Kasumi-1 (cell line): ENCODE measurements at places on chromosomes 7 and 10.

DNA sequence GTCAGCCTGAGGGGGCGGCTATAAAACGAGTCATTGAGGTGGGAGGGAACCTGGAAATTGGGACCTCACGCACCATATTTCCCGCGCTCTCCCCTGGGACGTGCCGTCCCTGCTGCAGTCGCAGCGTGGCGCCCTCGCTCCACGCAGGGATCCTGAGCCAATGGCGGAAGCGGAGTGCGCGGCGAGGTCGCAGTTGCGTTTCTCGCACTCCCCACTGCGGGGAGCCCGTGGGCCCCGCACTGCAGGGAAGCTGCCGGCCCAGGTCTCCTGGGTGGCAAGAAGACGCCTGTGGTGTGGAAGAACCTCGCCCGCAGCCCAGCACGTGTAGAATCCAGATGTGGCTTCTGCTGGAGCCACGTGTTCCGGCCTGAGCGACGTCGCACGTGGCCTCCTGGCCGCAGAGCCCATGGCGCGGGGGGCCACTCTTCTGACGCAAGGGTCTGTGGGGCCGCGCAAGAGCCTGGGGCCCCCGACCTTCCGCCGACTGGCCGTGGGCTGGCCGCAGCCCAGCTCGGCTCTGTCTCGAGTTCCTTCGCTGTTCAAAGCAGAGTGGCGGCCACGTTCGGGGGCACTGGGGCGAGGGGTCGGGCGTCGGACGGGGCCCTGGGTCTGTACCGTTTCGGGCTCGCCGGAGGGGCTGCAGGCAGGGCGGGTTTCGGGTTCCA, 26.4 kb downstream of the HIF1AN start:
- DNase-seq: peak; percentile 69

DNA sequence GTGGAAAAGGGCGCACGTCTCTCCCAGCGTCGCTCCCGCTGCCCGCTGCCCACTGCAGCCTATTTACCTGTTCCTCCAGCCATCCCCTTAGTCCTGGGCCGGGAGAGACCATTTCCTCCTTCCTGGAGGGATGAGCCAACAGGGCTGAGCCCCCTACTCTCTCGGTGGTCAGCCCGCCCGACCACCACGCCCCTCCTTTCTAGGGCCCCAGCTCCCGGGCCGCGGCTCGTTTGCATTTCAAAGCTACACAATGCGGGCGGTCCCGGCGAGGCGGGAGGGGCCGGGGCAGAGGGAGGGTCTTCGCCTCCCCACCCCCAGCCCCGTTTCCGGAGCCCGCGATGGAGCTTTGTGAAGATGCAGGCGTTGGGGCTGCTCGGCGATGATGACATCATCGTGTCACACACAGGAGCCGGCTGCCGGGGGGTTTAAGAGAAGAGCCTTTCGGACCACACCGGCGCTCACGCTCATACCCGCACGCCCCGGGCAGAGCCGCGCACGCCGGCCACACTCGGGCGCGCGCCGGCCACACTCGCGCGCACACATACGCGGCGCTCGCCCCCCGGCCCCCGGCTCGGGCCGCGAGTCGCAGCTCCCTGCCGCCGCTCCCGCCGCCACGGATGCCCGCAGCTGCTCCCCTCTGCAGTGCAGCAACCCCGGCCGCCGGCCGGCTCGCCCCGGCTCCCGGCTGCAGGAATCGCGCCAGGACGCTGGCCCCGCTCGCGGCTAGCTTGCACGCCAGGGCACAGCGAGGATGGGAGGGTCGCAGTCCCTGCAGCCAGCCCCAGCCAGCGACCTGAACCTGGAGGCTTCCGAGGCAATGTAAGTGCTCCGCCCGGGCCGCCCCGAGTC, 107.7 kb upstream of the BTBD16 start:
- DNase-seq: no peak

DNA sequence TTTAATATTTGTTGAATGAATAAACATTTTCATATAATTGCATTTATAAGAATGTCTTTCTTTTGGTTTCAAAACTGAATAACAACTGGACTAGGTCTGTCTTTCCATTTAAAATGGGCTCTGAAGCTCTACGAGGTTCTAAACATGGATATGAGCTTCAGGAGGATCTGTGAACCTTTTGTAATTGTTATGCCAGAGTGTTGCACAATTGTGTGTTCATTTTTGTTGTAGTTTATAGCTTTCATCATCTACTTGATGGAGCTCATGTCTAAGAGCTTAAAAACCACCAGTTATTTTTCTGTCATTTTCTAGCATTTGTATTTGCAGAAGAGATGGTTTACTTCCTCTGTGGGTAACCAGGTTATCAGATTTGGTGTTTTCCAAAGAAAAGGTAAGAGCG, 265.7 kb upstream of the NPY start:
- DNase-seq: no peak

DNA sequence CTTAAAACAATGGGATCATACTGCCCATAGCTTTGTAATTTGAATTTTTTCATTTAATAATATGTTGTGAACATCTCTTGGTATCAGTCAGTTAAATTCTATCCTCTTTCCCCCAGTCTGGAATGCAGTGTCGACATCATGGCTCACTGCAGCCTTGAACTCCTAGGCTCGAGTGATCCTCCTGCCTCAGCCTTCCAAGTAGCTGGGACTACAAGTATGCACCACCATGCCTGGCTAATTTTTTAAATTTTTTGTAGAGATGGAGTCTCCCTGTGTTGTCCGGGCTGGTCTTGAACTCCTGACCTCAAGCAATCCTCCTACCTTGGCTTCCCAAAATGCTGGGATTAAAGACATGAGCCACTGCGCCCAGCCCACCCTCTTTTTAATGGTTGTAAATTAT, 34.6 kb downstream of the MPLKIP start:
- no peak for DNase-seq

- peak; percentile 77 for DNase-seq
These were observed 449.6 kb downstream of the GRM8 start for GRCh38 chr7:126803060-126803665.

GRCh38 chr7:33578166-33578565, 327.2 kb upstream of the BMPER start:
- no peak for DNase-seq

DNA sequence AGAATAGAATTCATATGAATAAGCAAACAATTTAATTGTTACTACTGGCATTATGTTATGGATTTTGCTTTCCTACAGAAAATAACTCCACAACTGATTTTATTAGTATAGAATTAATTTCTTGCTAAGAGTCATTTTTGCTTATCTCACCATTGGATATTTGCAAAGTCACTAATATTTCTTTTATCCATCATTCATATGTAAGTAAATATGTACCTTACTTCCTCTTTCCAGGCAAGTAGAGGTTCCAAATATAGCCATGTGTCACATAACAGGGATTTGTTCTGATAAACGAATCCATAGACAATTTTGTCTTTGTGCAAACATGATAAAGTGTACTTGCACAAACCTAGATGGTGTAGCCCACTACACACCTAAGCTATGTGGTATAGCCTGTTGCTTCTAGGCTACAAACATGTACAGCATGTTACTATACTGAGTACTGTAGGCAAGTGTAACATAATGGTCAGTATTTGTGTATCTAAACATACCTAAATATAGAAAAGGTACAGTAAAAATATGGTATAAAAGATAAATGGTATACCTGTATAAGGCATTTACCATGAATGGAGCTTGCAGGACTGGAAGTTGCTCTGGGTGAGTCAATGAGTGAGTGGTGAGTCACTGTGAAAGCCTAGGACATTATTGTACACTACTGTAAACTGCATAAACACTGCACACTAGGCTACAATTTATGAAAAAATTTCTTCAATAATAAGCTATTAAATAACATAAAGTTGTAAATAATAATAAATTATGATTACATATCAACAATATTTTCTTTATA, 18.3 kb downstream of the KLLN start:
- peak; percentile 50 for DNase-seq

GRCh38 chr10:131269776-131270460, 41.6 kb downstream of the TCERG1L start:
- no peak for DNase-seq

DNA sequence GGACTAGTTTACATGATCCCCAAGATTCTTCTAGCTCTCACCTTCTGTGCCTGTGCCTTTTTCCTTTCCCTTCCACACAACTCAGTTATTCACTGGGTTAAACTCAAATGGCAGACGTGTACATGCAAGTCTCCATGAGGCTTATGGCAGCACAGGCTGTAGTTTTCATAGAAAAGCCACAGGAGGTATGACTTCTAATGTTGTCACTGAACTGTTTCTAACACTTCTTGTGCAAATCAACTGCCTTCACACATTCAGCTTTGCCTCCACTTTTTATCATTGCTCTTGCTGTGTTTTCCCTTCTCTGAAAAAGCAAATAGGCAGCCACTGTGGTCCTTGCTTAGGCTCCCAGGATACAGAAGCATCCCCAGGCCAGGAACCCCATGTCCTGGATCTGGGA, 5.3 kb upstream of the GIMAP5 start:
- no peak for DNase-seq

GRCh38 chr10:74394416-74394969, 243.5 kb downstream of the ADK start:
- no peak for DNase-seq

GRCh38 chr7:1979591-1980560, 252.9 kb downstream of the MAD1L1 start:
- no peak for DNase-seq

- DNase-seq: no peak
These were observed 85.5 kb upstream of the GNA12 start for GRCh38 chr7:2929321-2930201.

- no peak for DNase-seq
These were observed 45.9 kb upstream of the PAPSS2 start for GRCh38 chr10:87613751-87614150.

GRCh38 chr7:121302214-121302745, 26.5 kb upstream of the WNT16 start:
- no peak for DNase-seq

DNA sequence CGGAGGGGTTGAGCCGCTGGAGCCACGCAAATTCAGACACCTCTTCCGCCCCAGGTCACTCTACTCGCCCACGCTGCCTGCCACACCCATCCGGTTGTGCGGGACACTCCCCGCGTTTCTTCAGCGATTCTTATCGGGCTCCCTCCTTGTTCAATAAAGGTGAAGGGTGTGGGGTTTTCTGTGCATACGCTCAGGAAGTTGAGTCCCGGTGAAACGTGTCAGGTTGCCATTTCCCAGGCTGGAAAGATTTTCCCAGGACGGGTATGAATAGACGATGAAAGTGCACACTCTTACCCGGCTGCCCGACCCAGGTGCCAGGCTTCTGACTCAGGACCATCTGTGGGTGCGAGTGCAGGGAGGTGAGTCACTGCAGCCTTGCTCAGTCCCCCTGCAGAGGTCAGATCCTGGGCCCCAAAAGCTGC, 22.0 kb downstream of the KLF6 start:
- DNase-seq: no peak

GRCh38 chr10:120599200-120599724, 142.2 kb downstream of the PLPP4 start:
- no peak for DNase-seq

DNA sequence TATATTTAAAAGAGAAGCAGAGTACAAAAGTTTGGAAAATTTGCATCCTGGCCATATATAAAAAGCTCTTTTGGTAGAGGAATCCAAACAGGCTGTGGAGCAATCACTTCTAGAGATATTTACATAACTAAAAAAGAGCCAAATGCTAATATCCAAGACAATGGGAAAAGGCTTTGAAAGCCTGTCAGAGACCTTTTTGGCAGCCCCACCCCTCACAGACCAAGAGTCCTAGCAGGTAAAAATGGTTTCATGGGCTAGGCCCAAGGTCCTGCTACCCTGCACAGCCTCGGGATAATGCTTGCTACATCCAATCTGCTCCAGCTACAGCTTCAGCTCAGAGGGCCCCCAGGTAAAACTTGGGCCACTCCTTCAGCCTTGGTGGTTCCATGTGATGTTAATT, 430.2 kb upstream of the KCND2 start:
- DNase-seq: no peak

DNA sequence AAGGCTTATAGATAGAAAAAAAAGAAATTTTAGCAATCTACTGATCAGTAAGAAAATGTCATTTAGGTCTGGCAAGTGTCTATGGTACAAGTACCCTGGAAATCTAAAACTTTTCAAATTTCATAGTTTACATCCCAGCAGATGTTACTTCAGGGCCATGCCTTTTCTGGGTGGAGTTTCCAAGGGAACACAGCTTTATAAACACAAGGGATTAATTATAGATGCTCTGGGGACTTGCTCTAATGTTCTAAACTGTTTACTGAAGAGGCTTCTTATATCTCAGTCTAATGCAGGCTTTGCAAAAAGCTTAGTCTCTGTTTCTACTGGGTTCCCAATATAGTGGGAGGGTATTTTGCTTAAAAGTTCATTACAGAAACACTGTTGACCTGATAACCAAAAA, 3.1 kb downstream of the CD36 start:
- no peak for DNase-seq

DNA sequence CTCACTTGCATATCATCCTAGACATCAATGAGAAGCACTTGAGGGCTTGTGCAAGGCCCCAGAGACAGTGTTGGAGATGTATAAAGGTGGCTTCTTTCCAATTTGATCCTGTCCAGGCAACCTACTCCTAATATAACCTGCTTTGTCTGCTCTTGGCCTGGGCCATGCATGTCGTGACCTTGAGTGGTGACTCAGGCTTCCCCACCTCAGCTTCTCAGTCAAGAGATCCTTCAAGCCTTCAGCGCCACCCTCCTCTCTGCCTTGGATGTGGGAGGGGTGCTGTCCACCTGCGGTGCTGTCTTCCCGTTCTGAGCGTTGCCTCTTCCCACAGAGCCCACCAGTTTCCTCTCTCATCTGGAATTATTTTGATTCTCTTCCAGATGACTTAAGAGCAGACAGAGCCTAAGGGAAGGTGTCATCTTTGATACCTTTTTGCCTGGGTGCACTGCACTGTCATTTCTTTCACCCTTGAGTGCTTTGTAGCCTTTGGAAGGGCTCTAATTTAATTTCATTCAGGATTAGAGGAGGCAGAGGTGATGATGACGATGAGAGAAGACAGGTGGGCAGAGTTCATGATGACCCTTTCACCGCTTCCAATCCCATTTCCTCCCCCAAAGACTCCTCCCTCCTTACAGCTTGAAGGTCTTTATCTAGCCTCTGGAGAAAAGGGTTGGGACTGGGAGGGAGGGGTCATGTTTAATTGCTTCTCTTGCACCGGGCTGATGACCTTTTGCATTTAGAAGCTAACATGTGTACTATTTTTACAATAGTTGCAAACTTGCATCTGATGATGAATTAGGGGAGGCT, 6.9 kb downstream of the LSMEM1 start:
- DNase-seq: no peak

GRCh38 chr7:2030475-2031450, 202.0 kb downstream of the MAD1L1 start:
- DNase-seq: no peak

DNA sequence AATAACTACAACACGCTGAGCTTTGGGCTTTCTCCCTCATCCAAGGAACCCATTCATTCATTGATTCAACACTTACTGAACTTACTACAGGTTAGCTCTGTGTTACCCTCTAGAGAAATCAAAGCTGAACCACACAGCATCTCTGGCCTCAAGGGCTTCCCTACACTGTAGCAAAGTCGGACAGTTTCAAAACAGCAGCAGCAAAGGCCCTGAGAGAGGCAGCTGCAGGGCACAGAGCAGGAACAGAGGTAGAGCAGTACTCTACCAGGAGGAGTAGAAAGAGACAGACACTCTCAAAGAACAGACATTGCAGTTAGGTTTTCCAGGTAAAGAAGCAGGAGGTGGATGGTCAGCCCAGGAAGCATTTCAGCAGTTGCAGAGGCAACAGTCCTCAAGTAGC, 16.1 kb downstream of the DOCK4 start:
- no peak for DNase-seq
